A549 treated with CpdA at 1 μM for 4 hours (cell line): ENCODE measurements at places on chromosomes 5 and 9. TPM values are rescaled to one million over a fixed set of nuclear protein-coding genes. Genes with fewer than 3 reads are reported as not detected.

Gene PIP5K1B
- total RNA-seq, result not detected in 5 replicates

Gene ST6GALNAC4
- 14.4 to 25.1 TPM (median 22.1 TPM) in 5 replicates for total RNA-seq

Gene FSTL4
- total RNA-seq, result 2.4 to 4.5 TPM (median 3.5 TPM) in 5 replicates

Gene CAMK2A
- 0.87 to 1.4 TPM (median 1.1 TPM) in 5 replicates for total RNA-seq

Gene NDFIP1
- 47.2 to 52.3 TPM (median 49.0 TPM) in 5 replicates for total RNA-seq

Gene SKIC3
- total RNA-seq, result 18.4 to 25.6 TPM (median 22.5 TPM) in 5 replicates

Gene DAPK1
- total RNA-seq, result 12.9 to 20.8 TPM (median 17.9 TPM) in 5 replicates
